ENCODE measurements at places on chromosomes 12 and 14.

DNA sequence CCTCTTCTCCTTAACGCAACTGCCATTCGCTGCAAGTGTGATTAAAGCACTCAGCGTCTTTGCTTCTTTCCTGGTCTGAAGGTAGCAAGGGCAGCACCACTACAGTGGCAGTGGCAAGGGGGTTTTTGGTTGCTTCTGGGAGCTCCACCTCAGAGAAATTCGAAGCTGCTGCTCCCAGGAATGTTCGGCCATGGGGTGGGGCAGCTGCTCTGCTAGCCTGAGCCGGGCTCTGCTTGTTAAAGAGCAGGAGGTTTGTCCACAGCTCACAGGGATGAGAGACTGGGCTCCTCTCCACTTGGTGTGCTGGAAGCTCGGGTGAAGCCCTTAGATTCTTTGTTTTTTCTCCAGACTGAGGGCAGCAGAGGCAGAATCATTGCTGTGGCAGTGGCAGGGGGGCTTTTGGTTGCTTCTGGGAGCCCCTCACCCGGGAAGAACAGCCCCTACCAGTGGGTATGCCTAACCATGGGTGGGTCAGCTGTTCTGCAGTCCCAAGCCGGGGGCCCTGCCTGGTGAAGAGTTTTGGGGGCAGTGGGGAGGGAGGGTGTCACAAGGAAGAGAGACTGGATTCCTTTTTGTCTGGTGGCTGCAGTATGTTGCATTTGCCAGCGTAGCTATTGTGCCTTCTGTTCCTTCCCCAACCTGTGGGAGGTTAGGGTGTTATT, 340.2 kb downstream of the AEBP2 start:
- DNase-seq, result no peak

DNA sequence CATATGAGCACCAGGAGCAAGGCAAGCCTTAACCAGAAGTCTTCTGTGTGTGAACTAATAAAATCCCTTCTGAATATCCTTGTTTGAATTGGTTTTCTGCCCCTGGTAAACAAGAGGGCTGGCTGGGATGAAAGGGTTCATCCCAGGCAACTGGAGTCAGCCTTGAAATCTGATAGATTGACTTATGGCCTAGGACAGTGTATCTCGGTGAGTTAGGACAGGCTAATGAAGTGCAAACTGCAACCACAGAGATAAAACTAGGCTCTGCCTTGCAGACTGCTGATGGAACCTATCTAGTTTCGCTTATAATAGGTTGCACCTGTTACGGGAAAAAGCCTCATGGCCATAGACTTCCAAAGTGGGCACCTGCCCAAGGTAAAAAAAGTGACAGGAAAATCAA, 451.9 kb upstream of the NOVA1 start:
- no peak for DNase-seq

DNA sequence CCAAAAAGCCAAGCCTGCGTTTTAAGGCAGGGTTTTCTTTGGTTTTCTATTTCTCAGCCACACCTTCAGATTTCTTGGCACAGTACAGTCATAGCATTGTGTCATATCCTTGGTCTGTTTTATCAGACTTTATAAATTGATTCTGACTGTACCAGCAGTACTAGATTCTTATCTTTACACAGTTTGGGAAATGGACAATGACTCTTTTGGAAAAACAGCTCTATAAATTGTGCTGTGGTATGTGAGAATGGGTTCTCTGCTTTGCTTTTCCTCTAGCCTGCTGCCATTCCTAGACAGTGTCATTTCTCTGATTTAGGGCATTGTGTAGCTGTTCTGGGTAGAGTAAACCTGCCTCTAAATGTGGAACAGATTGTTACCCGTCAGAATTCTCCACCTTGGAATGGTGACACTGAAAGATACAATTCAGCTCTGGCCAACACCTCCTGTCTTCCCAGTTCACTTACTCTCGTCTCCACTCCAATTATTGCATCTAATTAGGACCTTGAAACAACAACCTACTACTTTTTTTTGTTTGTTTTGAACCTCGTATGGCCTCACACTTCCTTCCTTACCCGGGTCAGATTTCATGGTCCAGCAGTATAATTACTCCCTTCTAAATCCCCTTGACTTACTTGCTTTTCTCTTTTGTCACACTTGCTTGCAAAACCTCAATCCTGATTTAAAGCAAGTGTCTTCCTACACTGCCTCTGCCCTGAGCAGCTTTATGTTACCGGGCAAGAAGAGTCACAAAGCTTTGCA, 226.3 kb downstream of the ERC1 start:
- DNase-seq, result no peak

- no peak for DNase-seq
Observed at GRCh38 chr12:117030187-117030900, 68.9 kb downstream of the TESC start.

GRCh38 chr12:96371790-96372699, 28.2 kb downstream of the CDK17 start:
- no peak for DNase-seq

- no peak for DNase-seq
Observed at GRCh38 chr12:47801904-47802246, 17.8 kb downstream of the HDAC7 start.

DNA sequence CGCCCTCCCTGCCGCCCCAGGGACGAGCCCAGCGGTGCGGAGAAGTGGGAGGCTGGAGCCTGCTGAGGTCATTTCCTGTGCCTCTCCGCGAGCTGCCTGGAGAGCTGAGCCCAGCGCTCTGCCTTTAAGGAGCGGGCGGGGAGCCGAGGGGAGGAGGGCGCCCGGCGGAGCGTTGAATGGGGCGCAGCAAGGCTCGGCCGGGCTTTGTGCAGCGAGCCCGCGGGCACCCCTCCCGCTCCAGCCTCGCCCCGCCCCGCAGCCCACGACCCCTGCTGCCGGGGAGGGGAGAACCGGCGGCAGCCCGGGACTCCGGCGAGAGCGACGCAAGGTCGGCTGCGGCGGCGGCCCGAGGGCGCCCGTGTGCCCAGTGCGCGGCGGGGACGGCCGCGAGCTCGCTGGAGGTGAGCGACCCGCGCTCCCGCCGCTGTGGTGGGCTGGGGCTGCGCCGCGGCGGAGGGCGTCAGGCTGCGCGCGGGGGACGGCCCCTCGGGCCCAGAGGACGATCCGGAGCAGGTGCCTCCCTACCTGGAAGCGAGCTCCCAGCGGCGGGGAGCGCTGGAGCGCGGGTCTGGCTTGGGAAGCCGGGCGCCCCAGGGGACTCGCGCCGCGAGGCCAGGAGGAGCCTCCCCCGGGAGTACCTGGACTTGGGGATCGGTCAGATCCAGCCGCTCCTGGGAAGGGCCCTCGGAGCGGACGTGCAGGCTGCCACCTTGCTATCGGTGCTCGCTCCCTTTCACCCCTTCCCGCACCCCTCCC, at the start of gene PLEKHH1:
PLEKHH1 (plus strand) TSS at position 293 of the 756 bp plus-strand sequence. CDS start 8,578 bp downstream, outside the sequence.
- DNase-seq, result peak; percentile 31

DNA sequence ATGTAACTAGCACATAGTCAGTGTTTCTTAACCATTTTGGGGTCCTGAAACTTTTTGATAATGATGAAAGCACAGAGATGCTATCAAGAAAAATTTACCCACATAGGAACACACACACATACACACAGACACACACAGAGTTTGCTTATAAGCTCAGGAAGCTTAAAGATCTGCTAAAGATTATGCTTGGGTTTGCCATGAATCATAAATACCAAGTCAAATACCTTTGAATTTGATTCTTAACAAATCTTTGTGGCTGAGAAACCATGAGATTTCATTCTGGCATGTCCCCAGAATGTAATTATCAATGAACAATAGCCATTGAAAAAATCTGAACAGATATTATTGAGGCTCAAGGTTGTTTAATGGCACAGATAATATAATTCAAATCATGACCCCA, 89.2 kb downstream of the NTS start:
- no peak for DNase-seq

DNA sequence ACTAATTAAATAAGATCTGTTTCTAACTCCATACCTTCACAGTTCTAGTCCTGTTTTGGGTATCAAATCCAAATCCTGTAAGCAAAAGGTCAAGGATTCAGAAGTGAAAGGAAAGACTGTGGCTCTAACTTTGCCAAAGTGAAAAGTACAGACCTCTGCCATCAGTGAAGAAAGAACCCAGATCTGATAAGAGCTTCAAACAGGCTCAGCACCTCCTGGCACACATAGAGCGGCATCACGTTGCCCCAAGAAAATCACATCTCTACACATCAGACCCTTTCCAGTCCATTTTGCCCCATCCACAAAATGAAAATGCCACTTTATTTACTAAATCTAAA, 23.2 kb downstream of the CLIP1 start:
- DNase-seq, result no peak

- no peak for DNase-seq
Observed at GRCh38 chr12:56530390-56531055, 8.9 kb downstream of the RBMS2 start.

DNA sequence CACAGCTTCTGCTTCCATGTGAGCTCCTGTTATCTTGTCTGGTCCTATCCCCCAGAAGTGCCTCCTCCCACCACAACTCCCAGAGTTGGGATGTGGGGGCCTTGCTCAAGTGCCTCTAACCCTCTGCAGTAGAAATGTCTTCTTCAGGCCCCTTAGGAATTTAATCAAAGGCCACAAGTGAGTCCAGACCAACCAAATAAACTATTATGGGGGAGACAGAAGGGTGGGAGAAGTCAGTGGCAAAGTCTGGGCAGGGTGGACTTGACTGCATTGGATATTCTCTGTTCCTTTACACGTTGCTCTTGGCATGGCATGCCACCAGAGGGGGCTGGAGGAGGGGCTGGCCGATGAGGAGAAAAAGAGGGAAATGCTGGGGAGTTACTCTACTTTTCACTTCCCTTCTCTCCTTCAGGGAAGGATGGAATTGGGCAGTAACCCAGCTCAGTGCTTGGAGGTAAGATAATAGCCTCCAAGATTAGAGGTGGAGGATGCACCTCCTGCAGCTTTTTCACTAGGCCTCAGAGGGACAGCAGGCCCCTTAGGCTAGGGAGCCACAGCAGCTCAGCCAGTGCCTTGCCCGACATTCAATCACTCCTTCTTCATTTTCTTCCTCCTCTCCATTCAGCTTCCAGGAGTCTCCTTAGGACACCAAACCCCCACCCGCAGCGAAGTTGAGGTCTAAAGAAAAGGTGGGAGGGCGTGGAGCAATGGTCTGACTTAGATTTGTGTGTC, 1.2 kb upstream of the AP1G2 start:
- no peak for DNase-seq

GRCh38 chr12:47758834-47759690, at the start of gene RAPGEF3:
Gene RAPGEF3 (minus strand): TSS chr12:47758880. CDS start chr12:47758556, 324 bp downstream.
- peak; percentile 42 for DNase-seq

GRCh38 chr14:37864861-37865718, 269.7 kb downstream of the TTC6 start:
- DNase-seq, result no peak

DNA sequence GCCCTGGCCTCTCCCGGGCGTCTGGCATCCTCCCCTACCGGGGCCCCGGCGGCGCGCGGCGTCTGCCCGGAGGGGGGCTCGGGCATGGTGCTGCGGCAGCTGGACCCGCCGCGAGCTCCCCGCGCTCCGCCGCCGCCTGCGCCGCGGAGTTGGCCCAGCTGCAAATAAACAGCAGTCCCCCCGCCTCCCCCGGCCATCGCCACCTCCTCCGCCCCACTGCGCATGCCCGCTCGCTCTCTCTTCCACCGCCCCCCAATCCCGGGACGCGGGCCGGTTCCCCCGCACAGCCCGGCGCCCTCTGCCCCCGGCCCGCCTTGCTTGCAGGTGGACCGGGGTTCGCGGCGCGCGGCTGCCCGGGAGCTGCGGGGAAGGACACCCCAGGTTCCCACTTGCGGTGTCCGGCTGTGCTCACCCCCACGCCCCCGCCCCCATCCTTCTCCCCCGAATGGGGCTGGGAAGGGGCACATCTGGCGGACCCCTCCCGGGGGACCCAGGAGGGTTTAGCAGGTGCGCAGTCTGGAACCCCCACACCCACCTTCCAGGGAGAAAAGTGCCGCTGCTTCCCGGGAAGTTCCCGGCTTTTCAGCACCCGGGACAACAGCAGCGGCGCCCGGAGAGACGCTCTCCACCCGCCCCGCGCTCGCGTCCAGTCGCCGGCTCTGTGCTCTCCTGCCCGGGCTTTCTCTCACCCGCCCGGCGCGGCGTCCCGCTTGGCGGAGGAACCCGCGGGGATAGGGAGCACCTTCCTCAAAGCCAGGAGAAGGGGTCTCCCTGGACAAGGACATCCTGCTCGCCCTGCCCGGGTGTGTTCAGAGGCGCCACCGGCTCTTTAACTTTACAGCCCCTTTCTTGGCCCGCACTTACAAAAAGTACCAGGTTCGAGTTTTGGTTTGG, at the start of gene TMTC1:
TMTC1 (minus strand) TSS at position 170 of the 894 bp plus-strand sequence. CDS start 191 bp downstream, outside the sequence.
- no peak for DNase-seq

- DNase-seq, result peak; percentile 71
Observed at GRCh38 chr12:103495469-103496456, at the start of gene C12orf42. Gene C12orf42 (minus strand): TSS chr12:103495968. CDS start chr12:103478426, 17,542 bp downstream.

DNA sequence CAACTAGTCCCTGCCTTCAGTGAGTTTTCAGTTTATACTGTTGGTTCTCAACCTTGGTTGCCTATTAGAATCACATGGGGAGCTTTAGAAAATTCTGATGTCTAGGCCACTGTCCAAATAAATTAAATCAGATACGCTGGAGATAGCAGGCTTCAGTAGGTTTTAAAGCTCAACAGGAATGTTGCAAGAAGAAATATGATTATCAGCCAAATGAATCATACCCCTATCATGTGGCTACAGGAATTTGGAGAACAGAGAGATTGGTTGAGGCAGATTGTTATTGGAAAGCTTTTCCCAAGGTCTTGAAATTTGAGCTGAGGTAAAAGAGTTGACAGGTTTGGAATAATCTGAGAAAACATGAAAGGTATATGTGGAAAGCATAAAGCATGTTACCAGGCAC, 125.3 kb downstream of the WIF1 start:
- DNase-seq, result no peak

DNA sequence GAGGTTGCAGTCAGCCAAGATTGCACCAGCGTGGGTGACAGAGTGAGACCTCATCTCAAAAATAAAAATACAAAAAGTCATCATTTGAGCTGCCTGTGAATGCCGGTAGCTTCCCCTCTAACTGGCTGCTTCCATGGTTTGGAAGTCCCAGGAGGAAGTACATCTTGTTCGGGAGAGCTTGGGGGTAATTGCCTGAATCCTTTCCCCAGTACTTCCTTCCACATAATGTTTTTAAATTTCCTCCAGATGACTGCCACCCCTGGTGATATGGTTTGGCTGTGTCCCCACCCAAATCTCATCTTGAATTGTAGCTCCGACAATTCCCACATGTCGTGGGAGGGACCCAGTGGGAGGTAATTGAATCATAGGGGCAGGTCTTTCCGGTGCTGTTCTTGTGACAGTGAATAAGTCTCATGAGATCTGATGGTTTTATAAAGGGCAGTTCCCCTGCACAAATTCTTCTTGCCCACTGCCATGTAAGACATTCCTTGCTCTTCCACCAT, 87.2 kb downstream of the SPRING1 start:
- no peak for DNase-seq
